HCT116 (cell line): ENCODE measurements at places on chromosomes 13 and 19. TPM values are rescaled to one million over a fixed set of nuclear protein-coding genes. Genes with fewer than 3 reads are reported as not detected.

DNA sequence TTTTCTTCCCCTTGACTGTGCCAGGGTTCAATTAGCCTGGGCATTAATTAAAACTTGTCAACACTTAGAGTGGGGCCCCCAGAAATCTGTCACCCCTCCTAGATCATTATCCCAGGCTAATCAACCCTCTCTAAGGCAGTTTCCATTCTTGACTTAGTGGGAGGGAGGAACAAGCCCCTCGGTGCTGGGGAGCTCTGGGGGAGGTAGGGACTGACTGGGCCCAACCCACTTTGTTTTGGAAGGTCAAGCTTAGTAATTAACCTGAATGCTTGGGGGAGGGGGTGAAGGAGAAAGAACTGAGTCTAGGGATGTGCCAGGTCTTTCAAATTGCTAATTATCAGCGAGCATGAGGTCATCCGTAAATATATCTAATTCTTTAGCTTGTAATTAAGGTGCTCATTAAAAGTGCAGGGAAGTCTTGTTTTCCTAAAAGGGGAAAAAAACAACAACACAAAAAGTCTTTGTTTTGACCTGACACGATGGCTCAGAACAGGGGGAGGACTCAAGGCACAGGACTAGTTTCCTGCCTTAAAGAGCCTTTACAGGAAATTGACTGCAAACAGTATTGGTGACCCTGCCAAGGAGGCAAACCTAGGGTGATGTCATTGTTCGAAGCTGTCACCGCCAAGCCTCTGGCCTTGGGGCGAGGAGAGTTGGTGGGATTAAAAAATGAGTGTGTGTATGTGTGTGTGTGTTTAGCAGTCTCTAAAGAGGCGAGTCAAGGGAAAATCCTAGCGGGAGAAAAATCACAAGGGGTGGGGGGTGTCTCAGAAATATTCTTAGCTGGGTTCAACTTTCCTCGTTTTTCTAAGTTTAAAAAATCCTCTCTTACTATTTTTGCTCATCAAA is 19.4 kb downstream of the ACTN4 start:
- no peaks in the 10 kb centered on the region for H3K27me3 ChIP-seq
- H3K36me3 ChIP-seq, result peaks cover 15% of the 10 kb centered on the region; the same call in 1 of the 2 replicates
- peak overlapping the region; percentile 40 for H3K27ac ChIP-seq
- H3K4me1 ChIP-seq, result peaks cover 78% of the 10 kb centered on the region
- no peak for DNase-seq

C1QTNF9 gene
- total RNA-seq, result not detected

ZSWIM9 gene
- total RNA-seq, result 10.2 TPM

ZNF560 gene
- total RNA-seq, result not detected

PRTN3 gene
- total RNA-seq, result 2.7 TPM
